ENCODE measurements at places on chromosomes 13 and 19.

- no peak for DNase-seq
These were observed 431.1 kb downstream of the EFNB2 start for GRCh38 chr13:106104281-106104901.

DNA sequence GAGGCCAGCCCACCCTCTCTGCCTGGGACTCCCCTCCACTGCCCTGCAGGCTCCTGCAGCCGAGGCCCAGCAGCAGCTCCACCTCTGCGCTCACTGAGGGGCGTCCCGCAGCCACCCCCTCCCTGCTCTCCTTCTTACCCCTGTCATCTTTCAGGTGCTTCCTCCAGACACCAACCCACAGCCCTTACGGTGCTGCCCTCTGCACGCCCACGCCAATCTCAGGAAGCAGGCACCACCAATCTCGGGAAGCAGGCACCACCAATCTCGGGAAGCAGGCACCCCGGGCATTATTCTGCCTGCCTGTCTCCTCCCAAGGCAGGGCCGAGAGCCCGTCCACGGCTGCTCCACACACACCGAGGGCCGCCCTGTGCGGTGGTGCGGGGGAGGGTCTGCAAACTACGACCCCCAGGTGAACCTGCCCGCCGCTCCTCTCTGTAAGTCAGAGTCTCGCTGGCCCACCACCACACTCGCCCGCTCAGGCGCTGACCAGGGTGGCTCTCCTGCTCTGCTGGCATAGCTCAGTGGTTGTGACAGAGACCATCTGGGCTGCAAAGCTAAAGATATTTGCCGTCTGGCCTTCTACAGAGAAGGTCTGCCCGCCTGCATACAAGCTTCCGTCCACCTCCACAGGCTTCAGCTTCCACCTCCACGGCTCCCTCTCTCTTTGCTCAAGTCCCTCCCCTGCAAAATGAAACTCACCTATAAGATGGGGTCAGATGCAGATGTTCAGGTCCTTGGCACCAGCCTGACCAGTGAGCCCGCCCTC is 2.9 kb downstream of the LSM7 start:
- no peak for DNase-seq

DNA sequence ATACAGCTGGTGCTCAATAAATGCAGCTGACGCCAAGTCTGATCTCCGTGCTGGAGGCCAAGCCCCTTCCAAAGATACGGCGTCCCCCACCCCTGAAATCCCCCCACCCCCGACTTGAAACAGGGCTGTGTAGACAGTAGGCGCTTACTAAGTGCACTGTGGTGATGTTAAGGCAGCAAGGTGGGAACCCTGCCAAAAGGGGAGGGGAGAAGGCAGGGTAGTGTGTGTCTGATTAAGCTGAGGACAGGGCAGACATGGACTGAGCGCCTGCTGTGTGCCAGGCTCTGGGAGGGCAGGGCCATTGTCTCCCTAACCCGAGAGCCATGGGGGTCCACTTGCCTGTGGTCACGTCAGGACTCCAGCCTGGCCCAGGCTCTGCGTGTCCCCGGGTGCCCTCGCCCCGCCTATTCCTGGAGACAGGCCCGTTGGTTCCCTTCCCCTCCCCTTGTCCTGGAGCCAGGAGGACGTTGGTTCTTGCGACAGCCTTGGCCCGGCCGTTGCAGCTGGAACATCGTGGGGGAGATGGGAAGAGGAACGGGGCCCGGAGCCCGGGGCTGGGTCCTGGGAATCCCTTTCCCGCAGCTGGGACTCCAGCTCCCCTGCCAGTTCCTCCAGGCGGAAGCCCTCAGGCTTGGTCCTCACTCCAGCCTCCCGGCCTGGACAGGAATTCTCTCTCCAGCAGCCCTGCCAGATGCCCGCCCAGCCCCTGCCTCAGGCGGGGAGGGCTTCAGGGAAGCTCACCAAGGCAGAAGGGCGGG is 1.7 kb upstream of the ELANE start:
- DNase-seq = peak; percentile 56

GRCh38 chr19:15780610-15781418 is 6.6 kb upstream of the OR10H5 start:
- DNase-seq = peak; percentile 68

- DNase-seq = peak; percentile 8
These were observed 27.3 kb downstream of the TM9SF2 start for GRCh38 chr13:99528547-99528946.

GRCh38 chr19:11420429-11421370 is 1.6 kb upstream of the RGL3 start:
- no peak for DNase-seq

- no peak for DNase-seq
These were observed 10.7 kb upstream of the LIN7B start for GRCh38 chr19:49103331-49104085.

DNA sequence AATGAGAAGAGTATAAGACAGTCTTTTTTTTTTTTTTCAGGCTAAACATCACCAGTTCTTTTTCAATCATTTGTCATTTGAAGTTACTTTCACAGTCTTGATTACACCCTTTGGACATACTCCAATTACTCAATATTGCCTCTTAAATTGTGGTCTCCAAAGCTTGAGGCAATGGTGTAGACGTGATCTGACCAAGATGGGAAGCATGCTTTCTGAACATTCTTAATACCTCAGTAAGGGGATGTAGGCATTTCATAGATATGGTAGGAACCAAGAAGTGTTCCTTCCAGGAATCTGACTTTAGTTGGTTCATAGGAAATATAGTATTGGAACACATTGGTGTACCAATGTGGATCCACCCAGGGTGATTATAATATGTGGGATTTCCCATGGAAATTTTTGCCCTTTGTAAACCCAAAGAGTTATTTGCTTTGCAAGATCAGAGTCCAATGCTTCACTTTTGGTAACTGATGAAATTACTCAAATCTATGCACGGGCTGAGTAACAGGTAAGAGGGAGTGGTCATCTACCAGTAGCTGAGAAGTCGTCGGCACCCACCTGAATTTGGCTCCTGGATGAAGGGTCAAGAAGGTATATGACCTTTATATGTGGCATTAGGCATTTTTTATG is 62.2 kb downstream of the ERCC5 start:
- no peak for DNase-seq

GRCh38 chr13:64553411-64554129 is 2676.6 kb downstream of the PCDH9 start:
- DNase-seq = no peak

- DNase-seq = no peak
These were observed 513.0 kb downstream of the IRS2 start for GRCh38 chr13:109273326-109273751.

- DNase-seq = no peak
These were observed 49.5 kb downstream of the COL4A1 start for GRCh38 chr13:110257408-110257807.

DNA sequence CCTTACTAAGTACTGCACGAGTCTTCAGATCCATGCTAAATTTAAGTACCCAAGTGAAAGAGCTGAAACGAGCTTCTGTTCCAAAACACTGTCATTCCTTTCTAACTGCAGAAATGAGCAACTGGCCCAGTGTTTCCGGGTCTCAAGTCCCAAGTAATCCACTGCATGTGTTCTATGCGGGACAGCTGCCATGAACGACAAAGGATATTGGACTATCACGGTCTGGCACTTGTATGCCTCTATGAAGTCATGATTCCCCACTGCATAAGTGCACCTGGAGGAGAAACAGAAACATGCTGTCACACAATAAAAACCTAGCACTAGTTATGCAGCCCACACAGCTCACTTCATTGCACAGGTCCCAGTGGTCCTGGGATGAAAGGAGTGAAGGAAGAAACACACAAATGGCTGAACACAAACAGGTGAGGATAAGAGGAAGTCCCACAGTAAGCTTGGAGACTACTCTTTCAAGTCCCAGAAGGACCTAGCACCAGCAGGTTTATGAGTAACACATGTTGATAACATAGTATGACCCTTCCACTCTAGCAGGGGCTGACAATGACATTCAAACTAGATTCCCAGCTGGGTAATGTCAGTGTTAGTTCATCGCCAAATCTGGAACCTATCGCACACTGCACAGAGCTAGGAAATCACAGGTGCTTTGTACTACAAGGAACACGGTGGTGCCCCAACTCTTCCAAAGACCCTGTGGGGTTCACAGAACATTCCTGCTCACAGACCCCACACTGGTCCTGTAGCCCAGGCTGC is 11.3 kb downstream of the PCID2 start:
- DNase-seq = no peak

DNA sequence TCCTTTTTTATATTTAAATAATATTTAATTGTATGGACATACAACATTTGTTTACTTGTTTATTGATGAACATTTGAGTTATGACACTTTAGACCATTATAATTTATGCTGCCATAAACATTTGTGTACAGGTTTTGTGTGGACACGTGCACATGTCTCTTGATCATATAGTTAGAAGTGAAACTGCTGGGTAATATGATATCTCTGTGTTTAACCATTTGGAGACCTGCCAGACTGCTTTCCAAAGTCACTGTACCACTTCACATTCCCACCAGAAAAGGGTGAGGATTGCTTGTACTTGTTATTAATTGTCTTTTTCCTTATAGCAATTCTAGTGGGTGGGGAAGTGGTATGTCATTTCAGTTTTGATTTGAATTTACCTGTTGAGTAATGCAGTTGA is 145.6 kb upstream of the KLHL1 start:
- peak; percentile 3 for DNase-seq

DNA sequence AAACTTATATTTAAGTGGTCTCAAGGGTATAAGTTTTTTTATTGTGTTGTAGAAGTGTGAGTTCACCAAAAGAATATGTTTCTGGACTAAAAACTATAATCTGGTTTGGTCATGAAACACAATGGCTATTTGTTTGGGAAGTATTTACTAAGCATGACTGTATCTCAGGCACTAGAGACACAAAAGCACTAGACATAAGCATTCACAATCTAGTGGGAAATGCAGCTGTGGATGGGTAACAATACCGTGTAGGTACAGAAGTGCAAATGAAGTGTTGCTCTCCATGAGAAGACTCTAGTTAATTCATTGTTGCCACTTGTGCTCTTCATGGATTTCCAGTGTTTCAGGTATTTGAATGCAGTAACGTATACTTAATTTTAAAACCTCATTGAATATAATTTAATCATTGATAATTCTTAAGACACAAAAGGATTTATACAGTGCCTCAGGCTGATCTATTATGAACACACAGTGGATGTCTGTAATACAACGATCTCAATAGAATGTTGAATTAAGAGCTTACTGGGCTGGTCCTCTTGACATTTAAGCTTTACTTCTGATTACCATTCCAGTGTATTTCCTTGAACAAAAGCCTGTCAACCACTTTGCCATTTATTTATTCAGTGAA is 50.9 kb downstream of the TPT1 start:
- DNase-seq = no peak

DNA sequence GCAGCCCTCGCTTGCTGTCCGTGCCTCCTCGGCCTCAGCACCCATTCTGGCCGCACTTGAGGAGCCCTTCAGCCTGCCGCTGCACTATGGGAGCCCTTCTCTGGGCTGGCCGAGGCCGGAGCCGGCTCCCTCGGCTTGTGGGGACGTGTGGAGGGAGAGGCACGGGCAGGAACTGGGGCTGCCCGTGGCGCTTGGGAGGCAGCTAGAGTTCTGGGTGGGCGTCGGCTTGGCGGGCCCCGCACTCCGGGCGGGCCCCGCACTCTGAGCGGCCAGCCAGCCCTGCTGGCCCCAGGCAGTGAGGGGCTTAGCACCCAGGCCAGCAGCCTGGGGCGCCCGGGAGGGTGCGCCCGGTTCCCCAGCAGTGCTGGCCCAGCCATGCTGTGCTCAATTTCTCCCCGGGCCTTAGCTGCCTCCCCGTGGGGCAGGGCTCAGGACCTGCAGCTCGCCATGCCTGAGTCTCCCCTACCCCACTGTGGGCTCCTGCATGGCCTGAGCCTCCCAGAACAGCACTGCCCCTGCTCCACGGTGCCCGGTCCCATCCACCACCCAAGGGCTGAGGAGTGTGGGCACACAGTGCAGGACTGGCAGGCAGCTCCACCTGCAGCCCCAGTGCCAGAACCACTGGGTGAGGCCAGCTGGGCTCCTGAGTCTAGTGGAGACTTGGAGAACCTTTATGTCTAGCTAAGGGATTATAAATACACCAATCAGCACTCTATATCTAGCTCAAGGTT is 240.0 kb upstream of the PRR20A start:
- DNase-seq = no peak
